ENCODE measurements at places on chromosomes 16 and 17.

DNA sequence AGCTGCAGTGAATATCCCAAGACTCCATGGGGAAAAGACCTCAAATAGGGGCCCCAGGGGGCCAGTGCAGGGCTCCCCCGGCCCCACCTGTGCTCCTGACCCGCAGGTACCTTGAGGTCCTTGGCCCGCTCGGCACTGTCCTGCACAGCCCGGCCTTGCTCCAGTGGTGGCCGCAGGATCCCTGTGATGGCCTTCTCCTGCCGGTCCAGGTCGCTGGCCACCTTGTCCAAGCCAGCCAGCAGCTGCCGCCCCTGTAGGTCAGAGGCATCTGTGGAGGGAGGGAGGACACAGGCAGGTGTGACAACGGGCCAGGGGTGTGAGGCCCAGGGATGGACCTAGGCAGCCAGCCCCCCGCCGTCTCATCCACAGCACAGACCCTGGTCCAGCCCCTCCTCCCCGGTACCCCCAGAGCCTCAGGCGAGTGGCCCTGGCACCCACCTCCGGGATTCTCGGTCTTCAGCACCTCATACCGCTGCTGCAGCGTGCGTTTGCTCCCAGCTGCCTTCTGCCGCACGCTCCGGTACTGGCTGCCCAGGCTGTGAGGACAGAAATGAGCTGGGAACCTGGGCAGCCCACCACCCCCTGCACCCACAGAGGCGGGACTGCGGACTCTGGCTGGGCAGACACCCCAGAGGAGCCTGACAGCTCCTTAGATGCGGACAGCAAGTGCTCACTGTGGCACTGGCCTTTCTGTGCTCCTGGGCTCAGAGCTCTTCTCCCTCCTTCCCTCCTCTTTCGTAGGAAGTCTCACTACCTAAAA, 43.7 kb downstream of the PPL start:
- DNase-seq = no peak

DNA sequence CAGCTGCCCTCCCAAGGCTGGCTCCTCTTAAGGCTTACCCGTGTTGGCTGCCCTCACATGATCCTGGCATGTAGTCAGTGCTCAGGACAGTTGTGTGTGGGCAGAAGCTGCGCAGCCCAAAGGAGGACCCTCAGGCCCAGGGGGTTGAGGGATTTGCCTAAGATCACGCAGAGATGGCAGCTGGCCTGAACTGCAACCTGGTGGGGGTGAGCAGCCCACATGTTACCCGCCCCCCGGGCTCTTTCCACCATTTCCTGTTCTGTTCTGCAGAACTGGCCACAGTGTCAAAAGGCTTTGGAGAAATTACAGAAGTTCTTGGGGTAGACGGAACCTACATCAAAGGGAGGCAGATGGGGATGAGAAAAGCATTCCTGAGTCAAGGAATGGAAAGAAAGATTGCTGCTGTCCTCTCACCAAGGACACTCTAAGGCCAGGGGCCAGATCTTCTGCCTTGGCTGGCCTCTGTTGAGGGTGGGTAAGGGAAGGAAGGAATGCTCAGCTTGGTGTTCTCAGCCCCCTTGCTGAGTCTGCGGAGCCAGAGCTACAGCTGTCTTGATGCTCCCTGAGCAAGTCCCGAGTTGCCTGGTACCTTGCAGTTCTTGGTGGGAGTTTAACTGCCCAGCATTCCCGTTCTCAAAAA, 53.0 kb downstream of the EPN2 start:
- DNase-seq = no peak

DNA sequence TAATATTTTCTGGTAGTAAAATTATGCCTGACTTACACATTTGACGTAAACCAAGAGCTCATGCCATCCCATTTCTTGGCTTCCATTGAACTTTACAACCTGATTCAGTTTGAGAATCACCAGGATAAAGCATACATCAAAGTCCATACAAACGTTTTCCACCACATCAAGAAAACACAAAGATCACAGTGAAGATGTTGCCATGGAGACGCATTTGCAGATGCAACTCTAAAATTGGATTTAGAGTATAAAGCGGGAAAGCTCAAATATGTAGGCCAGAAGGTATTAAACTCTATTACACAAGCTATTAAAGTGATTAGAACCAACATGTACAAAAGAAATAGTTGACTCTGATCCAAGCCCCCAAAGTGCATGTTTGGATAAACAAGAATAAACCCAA, 10.4 kb downstream of the C16orf46 start:
- no peak for DNase-seq

DNA sequence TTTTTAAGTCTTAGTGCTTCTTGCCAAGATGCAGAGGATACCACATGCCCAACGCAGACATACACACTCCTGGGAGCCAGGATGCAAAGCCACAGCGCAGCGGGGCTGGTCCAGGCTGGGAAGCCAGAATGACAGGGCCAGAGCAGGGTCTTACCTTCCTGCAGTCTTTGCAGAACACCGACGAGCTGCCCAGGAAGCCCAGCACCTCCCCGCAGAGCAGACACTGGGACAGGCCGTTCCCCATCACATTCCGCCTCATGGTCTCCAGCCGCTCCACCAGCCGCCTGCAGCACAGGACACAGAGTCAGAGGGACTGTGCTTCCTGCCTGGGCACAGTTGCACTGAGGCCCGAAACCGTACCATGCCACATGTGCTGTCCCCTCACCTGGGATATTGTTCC, 33.3 kb downstream of the RPH3AL start:
- no peak for DNase-seq

DNA sequence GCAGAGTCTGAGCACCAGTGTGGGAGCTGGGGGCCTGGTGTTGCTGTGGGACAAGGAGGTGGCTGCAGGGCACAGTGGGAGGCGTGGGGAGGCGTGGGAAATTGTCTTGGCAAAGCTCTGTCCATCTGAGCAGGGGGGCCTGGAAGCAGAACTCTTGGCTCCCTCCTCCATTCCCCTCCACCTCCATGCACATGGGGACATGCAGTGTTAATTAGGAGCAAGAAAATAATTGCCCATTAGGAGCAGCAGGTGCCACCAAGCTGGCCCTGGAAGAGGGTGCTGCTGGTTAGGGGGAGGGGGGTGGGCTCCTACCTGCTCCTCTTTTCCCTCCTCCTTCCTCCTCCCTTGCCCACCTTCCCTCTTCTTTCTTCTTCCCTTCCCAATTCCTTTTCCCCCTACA, 4.5 kb downstream of the TTYH2 start:
- no peak for DNase-seq

DNA sequence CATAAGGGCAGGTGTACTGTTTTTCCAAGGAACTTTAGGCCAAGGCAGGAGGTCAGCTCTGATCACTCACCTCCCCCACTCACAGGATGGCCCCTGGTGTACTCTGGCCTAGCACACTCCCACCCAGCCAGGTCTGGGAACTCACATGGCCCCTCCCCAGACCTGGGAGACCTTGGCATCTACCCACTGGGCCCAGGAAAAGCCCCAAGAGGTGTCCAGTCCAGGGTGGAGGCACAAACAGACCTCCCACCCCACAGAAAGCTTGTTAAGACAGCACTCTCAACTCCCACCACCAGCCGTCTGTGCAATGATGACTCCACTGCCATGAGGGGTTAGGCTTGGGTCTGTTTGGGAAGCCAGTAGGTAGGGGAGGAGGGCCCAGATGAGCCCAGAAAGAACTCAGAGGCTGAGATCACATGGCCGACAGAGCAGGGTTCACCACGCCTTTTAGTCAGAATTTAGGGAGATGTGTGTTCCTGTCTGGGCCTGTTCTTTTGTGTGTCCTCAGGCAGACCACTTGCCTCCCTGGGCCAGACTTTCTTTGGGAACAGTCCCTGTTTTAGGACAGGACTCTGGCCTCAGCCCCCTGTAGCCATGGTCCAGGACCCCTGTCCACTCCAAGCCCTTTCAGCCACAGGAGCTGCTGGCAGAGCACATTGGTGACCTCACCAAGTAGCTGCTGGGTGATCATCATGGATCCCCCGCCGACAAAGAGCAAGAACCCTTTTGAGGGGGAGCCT, 12.1 kb upstream of the CBFB start:
- DNase-seq = no peak

DNA sequence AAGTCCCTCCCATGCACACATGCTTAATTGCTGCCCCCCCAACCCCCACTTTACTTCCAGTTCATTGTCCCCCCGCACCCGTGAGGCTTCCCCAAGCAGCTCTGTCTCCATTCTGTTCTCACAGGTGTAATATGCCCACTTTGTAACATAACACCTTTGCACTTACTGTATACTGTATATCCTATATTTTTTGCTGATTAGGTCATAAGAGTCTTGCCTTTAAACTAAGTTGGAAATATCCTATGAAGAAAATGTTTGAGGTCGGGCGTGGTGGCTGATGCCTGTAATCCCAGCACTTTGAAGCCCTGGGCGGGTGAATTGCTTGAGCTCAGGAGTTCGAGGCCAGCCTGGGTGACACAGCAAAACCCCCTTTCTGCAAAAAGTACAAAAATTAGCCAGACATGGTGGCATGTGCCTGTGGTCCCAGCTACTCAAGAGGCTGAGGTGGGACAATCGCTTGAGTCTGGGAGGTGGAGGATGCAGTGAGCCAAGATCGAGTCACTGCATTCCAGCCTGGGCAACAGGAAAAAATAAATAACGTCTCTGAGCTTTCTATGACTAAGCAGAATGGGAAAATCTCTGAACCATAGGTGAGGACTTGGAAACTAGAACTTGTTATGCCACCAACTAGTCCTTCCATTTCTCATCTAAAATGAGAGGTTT, 76.1 kb downstream of the TNRC6C start:
- no peak for DNase-seq

DNA sequence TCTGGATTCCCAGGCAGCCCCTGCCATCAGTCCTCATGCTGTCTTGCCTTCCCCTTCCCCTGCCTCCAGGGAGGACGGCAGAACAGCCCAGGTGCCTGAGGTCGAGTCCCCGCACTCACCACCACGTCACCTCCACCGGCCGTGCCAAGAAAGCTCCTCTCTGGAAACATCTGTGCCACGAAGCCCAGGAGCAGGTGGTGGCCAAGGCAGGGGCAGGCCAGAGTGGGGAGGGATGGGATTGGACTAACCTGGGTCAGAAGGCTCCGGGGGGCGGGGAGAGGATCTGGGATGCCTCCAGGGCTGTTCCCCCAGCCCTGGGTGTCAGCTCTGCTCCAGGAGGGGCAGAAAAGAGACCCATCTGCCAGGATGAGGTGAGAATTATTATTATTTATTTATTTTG, 7.4 kb upstream of the DPEP1 start:
- no peak for DNase-seq

DNA sequence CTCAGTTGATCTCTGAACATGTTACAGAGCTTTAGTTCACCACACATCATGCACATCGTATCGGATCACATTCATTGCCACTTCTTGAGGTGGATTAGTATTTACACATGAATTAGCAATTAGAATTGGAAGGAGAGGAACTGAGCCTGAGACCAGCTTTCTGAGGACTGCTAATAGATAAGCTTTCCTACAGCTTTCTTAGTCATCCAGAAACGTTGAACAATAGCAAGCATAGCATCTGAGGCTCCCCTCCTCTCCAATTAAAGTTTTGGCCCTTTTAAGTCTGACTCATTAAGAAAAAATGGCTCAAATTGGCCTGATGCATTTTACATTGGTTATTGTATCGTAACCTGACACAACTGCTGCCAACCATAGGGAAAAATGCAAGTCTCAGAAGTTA, 1130.4 kb downstream of the CDH8 start:
- no peak for DNase-seq

GRCh38 chr17:68777243-68777855, 176.2 kb upstream of the FAM20A start:
- peak; percentile 51 for DNase-seq

DNA sequence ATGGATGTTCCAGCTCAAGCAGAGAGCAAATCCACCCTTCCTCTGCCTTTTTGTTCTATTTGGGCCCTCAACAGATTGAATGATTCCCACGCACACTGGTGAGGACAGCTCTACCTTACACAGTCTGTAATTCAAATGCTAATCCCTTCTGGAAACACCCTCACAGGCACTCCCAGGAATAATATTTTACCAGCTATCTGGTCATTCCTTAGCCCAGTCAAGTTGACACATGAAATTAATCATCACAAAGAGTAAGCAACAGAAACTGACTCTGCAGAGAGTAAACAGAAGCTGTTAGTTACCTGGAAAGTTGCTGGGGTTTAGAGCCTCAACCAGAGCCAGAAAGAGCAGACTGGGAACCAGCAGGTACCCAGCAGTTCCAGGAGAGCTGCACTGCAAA, 75.5 kb upstream of the MMP2 start:
- DNase-seq = no peak

Measured in iPS-NIHi11 (cell line).